ENCODE measurements at places on chromosomes 6 and 20.

DNA sequence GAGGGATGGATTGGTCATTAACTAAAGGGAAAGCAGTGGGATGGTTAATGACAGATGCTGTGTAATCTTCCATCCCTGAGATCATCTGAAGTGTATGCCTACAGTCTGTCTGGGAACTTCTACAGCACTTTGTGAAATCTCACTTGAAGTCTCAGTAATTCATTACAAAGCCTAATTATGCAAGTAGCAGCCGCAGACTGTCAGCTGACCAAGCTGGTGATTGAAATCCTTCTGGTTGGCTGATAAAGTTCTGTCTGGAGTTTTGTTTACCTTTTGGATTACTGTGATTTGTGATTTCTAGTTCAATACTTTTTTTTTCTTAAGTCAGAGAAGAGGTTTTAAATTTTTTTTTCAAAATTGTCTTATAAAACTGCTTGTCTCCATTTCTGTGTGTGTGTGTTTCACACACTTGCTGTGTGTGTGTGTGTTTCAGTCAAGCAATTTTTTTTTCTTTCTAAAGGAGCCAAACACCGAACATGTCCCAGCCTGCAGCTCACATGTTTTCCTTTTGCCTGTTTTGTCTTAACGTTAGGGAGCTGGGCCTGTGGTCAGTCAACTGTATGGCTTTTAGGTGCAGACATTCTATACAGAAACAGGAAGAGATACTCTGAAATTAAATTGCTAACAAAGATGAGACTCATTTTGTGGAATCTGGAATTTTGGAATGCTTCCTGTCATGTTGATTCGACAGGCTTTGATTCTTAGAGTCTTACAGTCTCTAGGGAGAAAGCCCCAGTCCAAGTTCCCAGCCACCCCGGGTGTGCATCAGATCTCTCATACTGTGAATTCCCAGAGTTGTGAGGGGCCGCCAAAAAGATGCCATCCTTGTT lies 28.5 kb upstream of the ADGRF4 start:
- DNase-seq, result peak; percentile 88

- DNase-seq, result no peak
These were observed 72.7 kb downstream of the IGF2R start for GRCh38 chr6:160041608-160042007.

DNA sequence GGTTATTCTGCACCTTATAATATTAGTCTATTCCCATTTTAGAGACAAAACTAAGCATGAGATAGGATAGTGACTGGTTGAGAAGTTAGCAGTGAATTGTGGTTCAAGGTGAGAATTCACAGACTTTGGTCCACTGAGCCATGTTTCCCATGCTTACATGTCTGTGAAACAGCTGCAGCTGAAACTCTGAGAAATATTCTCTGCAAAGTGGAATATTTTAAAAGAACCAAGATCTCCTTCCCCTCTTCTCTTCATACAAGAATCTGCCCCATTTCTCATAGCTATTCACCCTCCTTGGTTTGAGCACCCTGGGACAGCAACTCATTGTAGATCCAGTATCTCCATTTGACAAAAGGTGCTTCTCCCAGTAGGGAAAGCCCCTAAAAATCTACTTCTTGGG lies 70.2 kb upstream of the TMEM170B start:
- no peak for DNase-seq

GRCh38 chr6:6148192-6148815 lies 141.6 kb upstream of the NRN1 start:
- DNase-seq, result no peak

- no peak for DNase-seq
These were observed 28.8 kb downstream of the MYT1 start for GRCh38 chr20:64193058-64193457.

DNA sequence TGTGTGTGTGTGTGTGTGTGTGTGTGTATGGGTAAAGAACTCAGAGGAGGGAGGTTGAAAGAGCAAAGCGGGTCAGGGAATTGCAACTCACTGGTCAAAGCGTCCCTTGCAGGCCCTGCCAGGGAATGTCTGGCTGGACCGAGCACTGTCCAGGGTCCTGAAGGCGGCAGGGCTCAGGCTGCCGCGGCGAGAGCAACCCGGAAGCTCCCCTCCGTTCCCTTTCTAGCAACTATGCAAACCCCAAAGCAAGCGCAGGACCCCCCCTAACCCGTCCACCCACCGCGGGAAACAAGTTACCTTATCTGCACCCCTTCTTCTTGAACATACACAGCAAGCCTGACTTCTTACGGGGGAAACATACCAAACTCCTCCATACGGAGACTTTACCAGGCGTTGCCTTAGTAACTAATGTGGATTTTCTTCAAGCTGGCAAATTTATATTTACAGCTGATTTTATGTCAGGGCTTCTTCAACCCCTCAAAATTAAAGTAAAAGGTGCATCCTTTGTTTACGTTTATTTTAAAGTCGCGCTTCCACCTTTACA lies 538 bp upstream of the GRM1 start:
- DNase-seq, result no peak

Data from NCI-H2171 treated with DMSO at 0.1 percent for 48 hours (cell line).